ENCODE measurements at places on chromosomes 6 and 20.

GRCh38 chr6:151180330-151181048 is 59.3 kb upstream of the AKAP12 start:
- DNase-seq, result no peak

GRCh38 chr6:117837261-117837660 is 69.8 kb upstream of the SLC35F1 start:
- DNase-seq, result no peak

DNA sequence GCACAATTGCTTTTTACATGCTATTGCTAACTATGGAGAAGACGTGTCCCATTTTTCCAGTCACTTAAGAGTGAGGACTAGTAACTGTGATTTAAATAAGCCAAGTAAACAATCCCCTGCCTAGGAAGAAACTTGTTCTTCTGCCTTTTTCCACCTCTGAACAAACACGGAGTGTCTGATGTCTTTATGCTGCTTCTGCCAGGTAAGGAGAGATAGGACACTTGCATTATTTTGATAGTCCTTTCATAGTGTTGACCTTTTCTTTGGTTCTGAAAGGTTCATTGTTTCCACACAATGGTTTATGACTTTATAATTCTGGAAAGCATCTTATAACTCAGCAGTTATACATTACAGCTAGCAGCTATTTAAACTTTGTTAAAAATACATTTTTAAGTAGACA is 8.4 kb downstream of the LRP11 start:
- no peak for DNase-seq

- DNase-seq, result no peak
Observed at GRCh38 chr6:134419716-134420115, 101.8 kb upstream of the SGK1 start.

- DNase-seq, result no peak
Observed at GRCh38 chr20:47914792-47915191, 129.5 kb upstream of the SULF2 start.

DNA sequence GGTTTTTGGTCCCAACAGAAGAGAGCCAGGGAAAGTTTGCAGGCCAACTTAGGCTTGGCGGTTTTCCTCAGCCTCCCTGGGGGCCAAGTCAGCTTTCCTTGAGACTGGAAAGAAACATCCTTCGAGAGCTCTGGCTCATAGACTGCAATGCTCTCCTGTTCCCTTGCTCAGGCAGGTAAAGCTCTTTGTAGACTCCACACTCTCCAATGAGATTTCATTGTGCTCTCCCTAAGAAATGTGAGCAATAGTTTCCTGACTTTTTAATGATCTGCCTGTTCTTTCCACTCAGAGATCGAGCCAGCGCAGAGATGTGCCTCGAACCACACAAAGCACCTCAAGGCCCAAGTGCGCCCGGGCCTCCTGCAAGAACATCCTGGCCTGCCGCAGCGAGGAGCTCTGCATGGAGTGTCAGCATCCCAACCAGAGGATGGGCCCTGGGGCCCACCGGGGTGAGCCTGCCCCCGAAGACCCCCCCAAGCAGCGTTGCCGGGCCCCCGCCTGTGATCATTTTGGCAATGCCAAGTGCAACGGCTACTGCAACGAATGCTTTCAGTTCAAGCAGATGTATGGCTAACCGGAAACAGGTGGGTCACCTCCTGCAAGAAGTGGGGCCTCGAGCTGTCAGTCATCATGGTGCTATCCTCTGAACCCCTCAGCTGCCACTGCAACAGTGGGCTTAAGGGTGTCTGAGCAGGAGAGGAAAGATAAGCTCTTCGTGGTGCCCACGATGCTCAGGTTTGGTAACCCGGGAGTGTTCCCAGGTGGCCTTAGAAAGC is 13.9 kb downstream of the TNFAIP3 start:
- DNase-seq, result no peak

DNA sequence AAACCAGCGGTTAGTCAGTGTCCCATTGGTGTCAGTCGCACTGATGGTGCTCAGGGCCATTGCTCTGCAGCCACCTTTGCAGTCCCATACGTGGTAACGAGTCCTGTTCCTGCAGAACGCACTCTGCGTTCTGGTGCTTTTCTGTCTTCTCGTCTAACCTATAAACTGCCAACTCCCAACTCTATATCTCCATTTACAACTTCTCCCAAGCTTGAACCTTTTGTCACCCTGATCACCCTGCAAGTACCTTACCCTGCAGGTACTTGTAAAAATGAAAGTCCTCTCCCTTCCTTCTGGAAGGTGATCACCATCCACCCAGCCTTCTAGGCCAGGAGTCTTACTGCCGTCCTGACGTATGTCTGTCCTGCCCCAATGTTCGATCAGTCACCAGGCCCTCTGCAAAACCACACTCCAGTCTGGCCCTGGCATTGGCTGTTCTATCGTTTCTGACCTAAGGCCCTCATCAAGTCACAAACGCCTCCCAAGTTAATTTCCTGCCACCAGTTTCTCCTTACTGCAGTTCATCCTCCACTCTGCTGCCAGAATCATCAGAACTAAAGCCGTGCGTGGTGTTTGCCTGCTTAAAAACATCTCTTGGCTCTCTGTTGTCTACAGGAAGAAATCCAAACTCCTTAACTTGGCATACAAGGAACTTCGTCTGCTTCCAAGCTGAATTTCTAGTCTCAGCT is 7.9 kb downstream of the RREB1 start:
- no peak for DNase-seq

- no peak for DNase-seq
Observed at GRCh38 chr6:159126590-159126989, 42.6 kb upstream of the FNDC1 start.

GRCh38 chr6:138912308-138912707 is 75.7 kb downstream of the REPS1 start:
- DNase-seq, result no peak

DNA sequence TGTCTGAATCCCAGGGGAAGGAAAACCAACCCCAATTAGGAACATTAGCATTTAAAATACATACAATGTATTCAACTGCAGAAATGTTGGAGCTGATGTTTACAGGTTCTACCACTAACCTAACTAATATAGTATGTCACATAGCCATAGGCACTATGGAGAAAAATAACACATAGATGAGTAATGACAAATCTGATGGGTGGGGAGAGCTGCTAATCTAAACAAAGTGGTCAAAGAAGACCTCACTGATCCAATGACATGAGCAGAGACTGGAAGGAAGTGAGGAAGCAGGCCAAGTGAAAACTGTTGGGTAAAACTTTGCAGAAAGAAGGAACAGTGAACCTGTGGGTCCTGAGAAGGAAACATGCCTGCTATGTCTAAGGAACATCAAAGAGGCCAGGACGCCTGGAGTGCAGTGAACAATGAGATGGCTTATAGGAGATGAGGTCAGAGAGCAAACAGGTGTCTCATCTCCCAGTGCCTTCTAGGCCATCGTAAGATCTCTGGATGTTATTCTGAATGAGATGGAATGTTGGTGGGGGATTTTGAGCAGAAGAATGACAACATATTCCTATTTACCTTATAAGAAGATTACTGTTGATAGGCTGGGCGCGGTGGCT is 135.7 kb downstream of the ALDH8A1 start:
- DNase-seq, result no peak

- no peak for DNase-seq
Observed at GRCh38 chr20:3330046-3330741, 77.3 kb downstream of the DNAAF9 start.

GRCh38 chr6:6943421-6943820 is 164.3 kb upstream of the RREB1 start:
- DNase-seq, result no peak

- DNase-seq, result no peak
Observed at GRCh38 chr6:135791441-135791840, 60.1 kb upstream of the PDE7B start.

- peak; percentile 54 for DNase-seq
Observed at GRCh38 chr6:134267917-134268361, 50.0 kb downstream of the SGK1 start.

DNA sequence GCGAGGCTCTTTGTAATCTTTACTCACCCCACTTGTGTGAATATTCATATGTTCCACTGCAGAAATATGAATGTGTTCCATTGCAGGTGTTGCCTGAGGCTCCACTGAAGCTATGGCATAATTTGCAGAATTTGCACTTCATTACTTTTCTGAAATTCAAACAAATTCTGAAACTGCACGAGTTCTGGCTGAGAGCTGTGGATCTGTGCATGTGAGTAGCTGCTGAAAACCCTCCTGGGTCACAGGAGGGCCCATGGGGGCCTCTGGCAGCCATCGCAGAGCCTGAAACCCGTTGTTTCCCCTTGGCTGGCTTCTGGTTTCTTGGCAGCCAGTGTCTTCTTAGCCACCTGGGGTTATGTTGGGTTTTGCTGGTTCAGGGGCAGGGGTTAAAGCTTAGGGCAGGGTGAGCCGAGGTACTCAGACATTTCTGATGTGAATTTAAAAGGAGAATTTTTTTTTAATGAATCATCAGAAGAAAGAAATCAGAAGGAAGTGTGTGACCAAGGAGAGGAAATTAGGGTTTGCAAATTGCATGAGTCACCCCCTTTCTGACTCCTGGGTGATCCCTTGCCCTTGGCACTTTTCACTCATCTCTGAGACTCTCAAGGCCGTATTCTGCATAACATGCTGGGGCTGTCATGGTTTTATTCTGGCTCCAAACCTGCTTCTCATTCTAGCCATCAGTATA is 40.6 kb downstream of the TOX2 start:
- DNase-seq, result no peak

DNA sequence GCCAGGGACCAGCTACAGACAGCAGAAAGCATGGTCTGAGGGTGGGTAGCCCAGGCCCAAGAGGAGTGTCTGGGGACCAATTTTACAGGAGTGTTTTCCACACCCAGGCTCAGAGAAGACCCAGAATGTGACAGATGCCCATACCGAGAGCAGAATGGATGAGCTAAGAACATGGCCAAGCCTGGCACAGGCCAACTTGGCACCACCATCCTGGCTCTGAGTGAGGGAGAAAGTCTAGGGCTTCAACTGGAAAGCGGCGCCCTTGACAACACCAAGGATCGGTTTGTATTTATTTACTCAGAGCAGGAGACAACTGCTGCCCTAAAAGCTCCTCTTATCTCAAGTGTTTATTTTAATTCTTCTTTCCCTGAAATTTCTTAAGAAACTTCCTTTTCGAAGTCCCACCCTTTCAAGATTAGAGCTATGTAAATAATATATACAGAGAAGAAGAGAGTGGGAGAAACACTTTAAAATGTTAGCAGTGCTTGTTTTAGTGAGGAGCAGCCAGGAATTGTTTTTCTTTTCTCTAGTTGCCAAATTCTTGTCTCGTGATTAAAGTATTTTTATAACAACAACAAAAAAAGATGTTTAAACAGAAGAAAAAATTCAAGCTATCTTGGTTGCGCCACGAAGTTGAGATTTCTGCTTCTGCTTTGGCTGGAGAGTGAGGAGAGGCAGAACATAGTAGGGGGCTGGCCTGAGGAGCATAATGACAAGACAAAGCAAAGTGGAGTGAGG is 16.2 kb downstream of the TNXB start:
- DNase-seq, result no peak

GRCh38 chr20:34536798-34537394 is 20.7 kb downstream of the DYNLRB1 start:
- peak; percentile 92 for DNase-seq

DNA sequence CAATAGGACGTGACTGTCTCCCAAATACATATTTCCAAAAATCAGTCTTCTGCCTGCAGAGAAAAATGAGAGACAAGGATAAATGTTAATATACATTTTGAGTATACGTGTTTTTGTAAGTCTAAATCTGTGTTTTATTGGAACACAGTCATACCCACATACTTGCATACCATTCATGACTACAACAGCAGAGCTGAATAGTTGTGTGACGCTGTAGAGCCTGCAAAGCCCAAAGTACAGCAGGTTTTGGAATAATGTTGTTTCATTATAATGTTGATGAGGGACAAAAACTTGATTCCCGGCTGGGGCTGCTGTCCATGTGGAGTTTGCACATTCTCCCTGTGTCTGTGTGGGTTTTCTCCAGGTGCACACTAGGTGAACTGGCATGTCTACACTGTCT is 23.8 kb upstream of the FBXO9 start:
- DNase-seq, result no peak

DNA sequence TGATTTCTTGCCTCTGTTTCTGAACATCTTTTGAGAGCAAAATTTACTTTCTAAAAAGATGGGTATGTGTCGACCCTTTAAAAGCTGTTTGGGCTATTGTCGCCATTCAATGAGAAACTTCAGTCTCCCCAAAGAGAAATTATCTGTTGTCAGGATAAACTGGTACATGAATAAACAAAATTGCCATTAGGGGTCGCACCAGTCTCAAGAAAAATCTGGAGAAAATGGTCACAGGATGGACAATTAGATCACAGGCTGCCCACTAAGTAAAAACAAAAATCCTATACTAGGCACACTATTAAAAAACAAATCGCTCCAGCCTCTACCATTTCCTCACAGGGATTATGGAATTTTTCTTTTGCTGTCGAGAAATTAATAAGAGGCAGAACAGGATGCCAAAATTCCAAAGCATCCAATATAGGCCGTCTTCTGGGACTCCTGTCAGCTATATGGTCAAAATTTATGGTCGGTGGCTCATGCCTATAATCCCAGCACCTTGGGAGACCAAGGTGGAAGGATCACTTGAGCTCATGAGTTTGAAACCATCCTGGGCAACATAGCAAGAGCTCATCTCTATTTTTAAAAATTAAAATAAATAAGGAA is 5.5 kb upstream of the HLA-E start:
- DNase-seq, result peak; percentile 48

GRCh38 chr20:2244993-2245392 is 50.8 kb upstream of the TGM3 start:
- no peak for DNase-seq

- no peak for DNase-seq
Observed at GRCh38 chr6:127458222-127458621, 967 bp downstream of the KIAA0408 start.

DNA sequence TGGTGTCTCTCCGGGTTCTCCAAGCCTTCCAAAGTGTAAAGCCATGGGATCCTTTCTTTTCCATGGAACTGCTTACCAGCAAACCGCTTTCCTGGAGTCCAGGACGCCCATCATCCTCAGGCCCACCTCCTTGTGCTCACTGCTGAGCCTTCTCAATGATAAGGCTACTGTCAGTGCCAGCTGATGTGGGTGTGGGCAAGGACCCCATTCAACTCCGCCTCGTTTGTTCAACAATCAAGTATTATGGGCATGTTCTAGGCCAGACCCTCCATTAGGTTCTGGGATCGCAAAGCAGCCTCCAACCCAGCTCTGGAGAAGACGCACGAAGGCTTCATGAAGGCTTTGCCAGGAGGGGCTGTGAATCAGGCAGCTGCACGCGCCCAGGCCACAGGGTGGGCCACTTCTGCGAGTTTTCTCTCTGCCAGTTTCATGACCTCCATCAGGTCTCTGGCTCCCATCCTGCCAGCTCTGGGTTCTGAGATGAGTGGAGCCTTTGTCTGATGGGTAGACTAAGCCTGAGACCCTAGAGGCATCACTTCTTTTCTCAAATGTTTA is 177.1 kb downstream of the MRPL14 start:
- no peak for DNase-seq

GRCh38 chr6:85362652-85363310 is 87.1 kb upstream of the NT5E start:
- DNase-seq, result no peak

GRCh38 chr6:163313566-163313965 is 101.0 kb upstream of the QKI start:
- DNase-seq, result no peak

DNA sequence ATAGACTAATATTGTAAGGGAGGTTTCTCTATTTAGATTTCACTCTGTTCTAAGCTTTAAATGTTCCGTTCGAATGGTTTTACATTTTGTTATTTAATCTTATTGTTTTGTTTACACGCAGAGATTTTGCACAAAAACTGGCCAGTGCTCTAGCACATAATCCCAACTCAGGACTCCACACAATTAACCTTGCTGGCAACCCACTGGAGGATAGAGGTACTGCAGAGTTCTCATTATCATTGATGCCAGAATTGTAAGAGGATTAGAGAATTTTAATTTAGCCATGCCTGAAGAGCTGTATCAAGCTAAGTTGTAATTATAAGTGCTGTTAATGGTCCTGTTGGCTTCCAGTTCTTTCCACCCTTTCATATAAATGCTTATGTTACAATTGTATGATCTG is 179.7 kb upstream of the SCGN start:
- DNase-seq, result no peak
